Endothelial cell of umbilical vein (primary cell): ENCODE measurements at places on chromosomes 3 and 15. TPM values are rescaled to one million over a fixed set of nuclear protein-coding genes. Genes with fewer than 3 reads are reported as not detected.

KLHL6 gene
- total RNA-seq, result 12.6 and 14.8 TPM in 2 replicates

SLC35G2 gene
- 17.7 and 19.4 TPM in 2 replicates for total RNA-seq

ROPN1 gene
- total RNA-seq, result not detected in 2 replicates

TMEM39A gene
- total RNA-seq, result 53.0 and 56.0 TPM in 2 replicates

FANCD2OS gene
- not detected in 2 replicates for total RNA-seq

TMCO5A gene
- not detected in 2 replicates for total RNA-seq

CCR5 gene
- total RNA-seq, result not detected in 2 replicates

C3orf52 gene
- 2.1 and 4.6 TPM in 2 replicates for total RNA-seq

GABPB1 gene
- total RNA-seq, result 57.8 and 59.7 TPM in 2 replicates

SATB1 gene
- total RNA-seq, result 6.2 and 6.7 TPM in 2 replicates

ZIC1 gene
- not detected in 2 replicates for total RNA-seq

SH2D7 gene
- total RNA-seq, result not detected in 2 replicates

ERICH6 gene
- not detected in 2 replicates for total RNA-seq

SYNM gene
- 10.2 and 20.4 TPM in 2 replicates for total RNA-seq

DISP2 gene
- 0.65 and 1.2 TPM in 2 replicates for total RNA-seq

CGNL1 gene
- total RNA-seq, result 25.7 and 27.1 TPM in 2 replicates

ZKSCAN7 gene
- total RNA-seq, result 0.95 and 1.9 TPM in 2 replicates

C2CD4A gene
- 0.46 and 1.1 TPM in 2 replicates for total RNA-seq

MESP2 gene
- total RNA-seq, result 0.42 TPM in 1 of 2 replicates, not detected in the other

AADACL2 gene
- not detected in 2 replicates for total RNA-seq

SHF gene
- total RNA-seq, result 5.2 and 5.6 TPM in 2 replicates

PP2D1 gene
- total RNA-seq, result not detected in 2 replicates

DNAH1 gene
- 5.0 and 5.8 TPM in 2 replicates for total RNA-seq

DNA sequence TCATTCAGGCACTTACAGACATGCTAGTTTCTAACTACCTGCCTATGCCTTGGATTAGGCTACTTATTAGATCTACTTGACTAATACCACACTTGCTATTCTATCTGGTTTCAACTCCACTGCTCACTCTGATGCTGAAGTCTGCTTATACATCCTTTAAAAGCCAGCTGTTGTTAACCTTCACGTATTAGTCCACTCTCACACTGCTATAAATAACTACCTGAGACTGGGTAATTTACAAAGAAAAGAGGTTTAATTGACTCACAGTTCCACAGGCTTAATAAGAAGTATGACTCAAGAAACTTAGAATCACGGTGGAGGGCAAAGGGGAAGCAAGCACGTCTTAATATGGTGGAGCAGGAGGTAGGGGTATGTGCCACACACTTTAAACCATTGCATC lies 47.7 kb upstream of the ANKRD28 start:
- no peak for DNase-seq

- DNase-seq, result no peak
Measured at GRCh38 chr3:114417675-114418074, 123.8 kb downstream of the TIGIT start.

- no peak for DNase-seq
Measured at GRCh38 chr3:127475975-127476705, 114.4 kb downstream of the TPRA1 start.

- no peak for DNase-seq
Measured at GRCh38 chr15:48059791-48060190, 61.0 kb upstream of the SLC24A5 start.

GRCh38 chr15:58258501-58259292 lies 120.5 kb downstream of the AQP9 start:
- DNase-seq, result no peak

GRCh38 chr3:51591231-51591630 lies 52.7 kb downstream of the RAD54L2 start:
- DNase-seq, result no peak

DNA sequence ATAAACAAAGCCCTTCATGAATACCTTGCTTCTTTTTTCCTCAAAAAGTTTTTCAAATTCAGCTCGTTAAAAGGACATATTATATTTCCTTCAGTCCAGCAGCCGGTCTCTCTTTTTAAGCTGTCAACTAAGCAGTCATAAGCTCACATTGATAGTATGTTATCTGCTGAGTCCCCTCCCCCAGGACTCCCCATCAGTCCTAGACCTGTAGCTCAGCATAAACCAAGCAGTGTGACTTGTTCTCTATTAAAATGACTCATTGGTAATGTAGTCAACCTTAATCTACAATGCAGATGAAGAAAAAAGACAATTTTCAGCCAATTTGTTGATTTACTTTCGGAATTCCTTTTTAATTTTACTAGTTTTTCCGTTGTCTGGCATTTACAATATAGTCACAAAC lies 483.8 kb downstream of the MECOM start:
- no peak for DNase-seq

GRCh38 chr3:197010556-197011351 lies 18.9 kb downstream of the MELTF start:
- DNase-seq, result no peak

- DNase-seq, result no peak
Measured at GRCh38 chr3:58349792-58350626, 17.3 kb downstream of the PXK start.

DNA sequence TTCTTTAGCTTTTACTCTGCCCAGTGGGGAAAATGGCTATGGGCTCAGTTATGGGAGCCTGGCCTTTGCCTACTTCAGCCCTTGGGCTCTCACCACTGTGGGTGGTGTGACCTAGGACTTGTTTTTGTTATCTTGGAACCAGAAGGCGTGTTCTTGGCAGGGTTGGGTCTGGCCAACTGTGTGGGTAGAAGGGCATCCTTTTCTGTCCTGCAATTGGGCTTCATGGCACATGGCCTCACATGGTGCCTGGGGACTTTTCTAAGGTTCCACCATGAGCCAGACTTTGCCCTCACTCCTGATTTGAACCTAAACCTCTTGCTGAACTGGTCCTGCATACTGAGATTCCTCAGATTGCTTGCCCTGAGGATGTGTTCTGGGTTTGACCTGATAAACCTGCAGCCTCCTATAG lies 1.7 kb downstream of the GLYCTK start:
- DNase-seq, result no peak

GRCh38 chr15:38424101-38424552 lies 29.8 kb upstream of the FAM98B start:
- DNase-seq, result no peak

GRCh38 chr3:138132239-138132638 lies at the start of gene A4GNT:
A4GNT (minus strand) TSS chr3:138132390; CDS start chr3:138131256, 1,134 bp downstream.
- DNase-seq, result no peak

- DNase-seq, result peak; percentile 79
Measured at GRCh38 chr3:4355401-4356219, 52.4 kb downstream of the SETMAR start.

- DNase-seq, result no peak
Measured at GRCh38 chr3:169260296-169260695, 403.2 kb downstream of the MECOM start.

GRCh38 chr15:53586799-53587198 lies 172.7 kb downstream of the WDR72 start:
- DNase-seq, result peak; percentile 35

DNA sequence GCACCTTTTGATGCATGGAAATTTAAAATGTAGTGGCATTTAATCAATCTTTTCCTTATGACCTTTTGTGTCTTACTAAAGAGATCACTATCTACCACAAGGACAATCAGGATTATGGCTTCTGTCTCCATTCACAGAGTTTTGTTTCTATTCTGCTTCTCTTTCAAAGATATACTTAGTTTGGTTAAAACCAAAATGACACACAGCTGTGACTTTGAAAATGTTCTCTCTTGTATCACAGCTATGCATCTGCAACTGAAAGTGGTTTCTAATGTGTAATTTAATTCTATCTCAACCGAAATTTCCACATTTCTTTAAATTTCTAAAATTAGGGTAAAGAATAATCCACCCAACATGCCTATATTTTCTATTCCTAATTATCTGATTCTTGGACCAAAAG lies 27.7 kb downstream of the HLTF start:
- no peak for DNase-seq

DNA sequence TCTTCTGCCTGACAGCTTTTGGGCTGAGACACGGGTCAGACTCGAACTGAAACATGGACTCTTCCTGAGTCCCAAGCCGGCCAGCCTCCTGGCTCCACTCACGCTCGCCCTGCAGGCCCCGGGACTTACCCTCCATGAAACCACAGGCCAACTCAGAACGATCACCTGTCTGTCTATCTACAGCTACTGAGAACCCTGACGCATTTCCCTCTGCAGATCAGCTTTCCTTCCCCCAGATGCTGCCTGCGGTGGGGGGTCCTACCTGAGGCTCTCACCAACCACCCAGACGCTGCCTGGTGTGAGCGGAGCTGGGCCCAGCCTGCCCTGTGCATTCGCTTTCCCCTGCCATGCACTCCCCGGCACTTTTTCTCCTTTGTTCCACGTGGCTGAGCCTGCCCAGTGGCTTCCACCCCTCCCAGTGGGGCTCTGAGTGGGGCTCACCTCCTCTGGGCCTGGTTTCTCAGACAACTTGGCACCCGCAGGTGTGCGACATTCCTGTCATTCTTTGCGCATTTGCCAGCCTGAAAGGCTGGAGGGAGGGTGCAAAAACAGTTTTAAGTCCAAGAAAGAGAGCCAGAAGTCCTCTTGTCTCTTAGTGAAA lies 60.2 kb downstream of the PLXNA1 start:
- DNase-seq, result no peak

- peak; percentile 47 for DNase-seq
Measured at GRCh38 chr15:96416934-96417759, 86.6 kb downstream of the NR2F2 start.

- no peak for DNase-seq
Measured at GRCh38 chr3:110375751-110376518, 695.7 kb upstream of the NECTIN3 start.

DNA sequence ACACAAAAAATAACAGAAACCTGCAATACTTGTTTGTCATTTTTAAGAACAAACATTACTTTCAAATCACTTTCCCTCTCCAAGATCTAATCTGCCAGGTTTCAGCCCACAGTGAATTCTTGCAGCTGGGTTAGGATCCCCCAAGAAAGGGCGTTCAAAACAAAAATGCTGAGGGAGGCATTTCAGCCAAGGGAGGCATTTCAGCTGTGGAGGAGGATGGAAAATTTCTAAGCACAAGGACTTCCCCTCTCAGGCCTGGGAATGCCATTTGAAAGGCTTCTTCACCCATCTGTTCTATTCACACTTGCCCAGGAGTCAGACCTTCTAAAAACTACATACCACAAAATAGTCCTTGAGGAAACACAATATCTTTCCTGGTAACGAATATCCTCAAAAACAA lies 69.1 kb downstream of the P3H2 start:
- no peak for DNase-seq

DNA sequence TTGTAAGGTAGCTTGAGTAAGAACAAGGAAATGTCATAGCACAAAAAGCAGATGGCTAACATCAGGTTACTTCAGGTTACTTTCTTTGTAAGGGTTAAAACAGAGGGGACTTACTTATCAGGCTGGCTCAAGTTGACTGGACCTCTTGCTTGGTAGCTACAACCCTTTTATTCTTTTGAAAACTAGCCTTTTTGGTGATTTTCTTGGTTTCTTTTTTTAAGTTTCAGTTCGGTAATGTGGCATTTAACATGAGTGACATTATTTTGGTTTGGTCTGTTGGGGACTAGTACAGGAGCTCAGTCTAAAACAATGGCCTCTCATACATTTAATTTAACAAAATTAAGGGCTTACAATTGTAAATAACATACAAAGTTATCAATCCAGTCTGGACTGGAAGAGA lies 621.4 kb downstream of the OTOL1 start:
- DNase-seq, result no peak

- DNase-seq, result no peak
Measured at GRCh38 chr15:43908516-43909050, 81.8 kb downstream of the WDR76 start.

DNA sequence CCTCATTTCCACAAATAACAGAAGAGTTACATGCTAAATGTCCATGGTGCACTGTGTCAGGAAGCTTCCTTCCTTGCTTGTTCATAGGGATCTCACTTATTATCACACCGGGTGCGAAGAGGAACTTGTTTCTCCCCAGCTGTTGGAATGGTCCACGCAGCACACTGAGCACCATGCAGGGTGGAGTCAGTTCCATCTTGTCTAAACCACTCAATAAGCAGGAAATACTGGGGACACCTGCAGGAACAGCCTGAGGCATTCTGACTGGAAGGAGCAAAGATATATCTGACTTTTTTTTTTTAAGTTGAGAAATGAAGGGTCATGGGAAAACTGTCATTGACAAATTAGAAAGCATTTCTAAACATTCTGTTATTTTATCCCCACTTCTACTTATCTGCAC lies 70.0 kb upstream of the WDR72 start:
- DNase-seq, result no peak

DNA sequence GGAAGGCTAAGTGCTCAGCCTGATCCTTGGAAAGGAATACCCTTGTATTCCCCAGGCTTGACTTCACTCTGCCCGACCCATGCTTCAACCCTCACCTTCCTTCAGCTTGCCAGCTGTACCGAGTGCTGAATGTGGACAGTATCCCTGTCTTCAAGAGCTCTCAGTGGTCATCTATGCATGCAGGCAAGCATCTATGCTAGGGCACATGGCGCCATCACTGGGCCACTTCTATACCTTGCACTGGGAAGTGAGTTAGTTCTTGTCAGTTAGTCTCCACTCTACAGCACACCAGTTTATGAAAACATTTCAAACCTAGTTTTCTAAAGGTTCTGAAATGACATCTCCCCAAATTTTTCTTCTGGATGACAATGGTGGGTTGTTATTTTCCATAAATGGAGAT lies 82.0 kb upstream of the MYRIP start:
- DNase-seq, result no peak

DNA sequence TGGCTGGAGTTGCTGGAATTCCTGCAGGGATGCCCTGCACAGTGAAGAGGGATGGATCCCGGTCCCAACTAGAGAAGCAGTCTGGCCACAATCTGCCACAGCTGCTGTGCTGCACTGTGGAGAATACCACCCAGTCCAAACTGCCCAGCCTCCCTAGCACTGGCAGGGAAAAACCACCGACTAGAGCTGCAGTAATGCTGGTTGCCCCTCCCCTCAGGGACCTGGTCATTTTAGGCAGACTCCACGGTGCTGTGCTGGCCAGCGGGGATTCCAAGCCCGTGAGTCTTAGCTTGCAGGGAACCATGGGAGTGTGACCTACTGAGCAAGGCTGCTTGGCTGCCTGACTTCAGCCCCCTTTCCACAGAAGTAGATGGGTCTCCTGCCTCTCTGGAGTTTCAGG lies 478.0 kb upstream of the ATP11B start:
- no peak for DNase-seq

- no peak for DNase-seq
Measured at GRCh38 chr3:55017876-55018275, 90.0 kb upstream of the LRTM1 start.

- no peak for DNase-seq
Measured at GRCh38 chr15:94105760-94106159, 125.6 kb upstream of the MCTP2 start.

- DNase-seq, result no peak
Measured at GRCh38 chr3:14660942-14661341, 9.4 kb downstream of the CCDC174 start.

- DNase-seq, result no peak
Measured at GRCh38 chr3:71783152-71783551, 1.8 kb downstream of the PROK2 start.

DNA sequence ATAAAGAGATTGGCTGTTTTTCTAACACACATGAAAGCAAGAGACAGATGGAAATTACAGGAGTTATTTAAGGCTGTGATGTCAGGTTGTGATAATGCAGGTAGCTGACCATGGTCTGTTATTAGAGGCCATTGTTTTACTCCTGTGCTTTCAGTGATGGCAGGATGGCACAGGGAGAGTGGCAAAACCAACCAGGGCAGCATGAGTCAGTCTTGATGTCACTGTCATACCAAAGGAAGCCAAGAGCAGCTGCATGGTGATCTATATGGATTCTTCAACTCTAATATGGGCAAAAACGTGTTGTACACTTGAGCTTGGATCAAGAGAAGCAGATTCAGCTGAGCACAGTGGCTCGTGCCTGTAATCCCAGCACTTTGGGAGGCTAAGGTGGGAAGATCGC lies 91.8 kb upstream of the LMOD3 start:
- DNase-seq, result no peak
